ENCODE measurements at places on chromosomes 6 and 20. TPM values are rescaled to one million over a fixed set of nuclear protein-coding genes. Genes with fewer than 3 reads are reported as not detected.

PTK6 gene
- polyA plus RNA-seq: 28.5 TPM

KHDC1L gene
- polyA plus RNA-seq: 0.10 TPM

EYA4 gene
- polyA plus RNA-seq: 0.05 TPM

LGSN gene
- polyA plus RNA-seq: not detected

CCM2L gene
- polyA plus RNA-seq: not detected

PI3 gene
- polyA plus RNA-seq: 226 TPM

SLPI gene
- polyA plus RNA-seq: 262 TPM

FAXC gene
- 4.0 TPM for polyA plus RNA-seq

HNF4A gene
- polyA plus RNA-seq: not detected

LAMA2 gene
- polyA plus RNA-seq: 1.4 TPM

CRYBG1 gene
- 36.9 TPM for polyA plus RNA-seq

OR2J3 gene
- not detected for polyA plus RNA-seq

RNF39 gene
- polyA plus RNA-seq: 4.4 TPM

KCNK5 gene
- not detected for polyA plus RNA-seq

GSTA2 gene
- polyA plus RNA-seq: not detected

DNAJC5 gene
- polyA plus RNA-seq: 43.7 TPM

SLC22A7 gene
- not detected for polyA plus RNA-seq

GINS1 gene
- 9.0 TPM for polyA plus RNA-seq

TTLL9 gene
- 0.13 TPM for polyA plus RNA-seq

ARFRP1 gene
- polyA plus RNA-seq: 37.4 TPM

MAS1L gene
- not detected for polyA plus RNA-seq

MPIG6B gene
- 0.06 TPM for polyA plus RNA-seq

CCDC170 gene
- 0.08 TPM for polyA plus RNA-seq

LTB gene
- not detected for polyA plus RNA-seq

DACT2 gene
- 0.19 TPM for polyA plus RNA-seq

UST gene
- polyA plus RNA-seq: 6.0 TPM

INSM1 gene
- polyA plus RNA-seq: not detected

ACSS1 gene
- 1.5 TPM for polyA plus RNA-seq

MLIP gene
- 0.87 TPM for polyA plus RNA-seq

HLA-DRB1 gene
- polyA plus RNA-seq: 0.31 TPM

VSTM2L gene
- polyA plus RNA-seq: 0.75 TPM

CFAP61 gene
- polyA plus RNA-seq: 0.15 TPM

Measured in keratinocyte (primary cell).